ENCODE measurements at places on chromosomes 1 and 21.

- no peak for DNase-seq
These were observed 6.8 kb downstream of the STPG1 start for GRCh38 chr1:24406788-24407187.

GRCh38 chr1:223230161-223230881, 87.3 kb upstream of the TLR5 start:
- no peak for DNase-seq

- no peak for DNase-seq
These were observed 87.3 kb upstream of the IFFO2 start for GRCh38 chr1:19043579-19044443.

- DNase-seq, result no peak
These were observed 24.8 kb downstream of the IVNS1ABP start for GRCh38 chr1:185292237-185292636.

Measured in activated CD4-positive, alpha-beta T cell treated with anti-CD3 and anti-CD28 coated beads, Interleukin-2, amount 50 U/mL, for 24 hours (primary cell).